ENCODE measurements at places on chromosomes 3 and 15.

DNA sequence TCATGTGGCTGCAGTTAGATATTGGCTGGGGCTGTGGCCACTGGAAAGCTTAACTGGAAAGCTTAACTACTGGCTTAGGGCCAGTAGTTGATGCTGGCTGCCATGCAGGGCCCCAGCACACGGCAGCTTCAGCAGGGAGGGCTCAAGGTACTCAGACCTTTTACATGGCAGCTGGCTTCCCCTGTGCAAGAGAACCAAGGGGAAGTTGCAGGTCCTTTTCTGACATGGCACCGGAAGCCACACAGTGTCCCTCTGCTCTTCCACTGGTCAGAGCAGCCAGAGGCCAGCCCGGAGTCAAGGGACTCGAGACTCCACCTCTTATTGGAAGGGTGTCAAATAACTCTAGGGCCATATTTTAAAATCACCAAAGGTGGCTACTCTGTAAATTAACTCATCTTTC is 24.5 kb downstream of the CCR9 start:
- ATAC-seq: no peak

DNA sequence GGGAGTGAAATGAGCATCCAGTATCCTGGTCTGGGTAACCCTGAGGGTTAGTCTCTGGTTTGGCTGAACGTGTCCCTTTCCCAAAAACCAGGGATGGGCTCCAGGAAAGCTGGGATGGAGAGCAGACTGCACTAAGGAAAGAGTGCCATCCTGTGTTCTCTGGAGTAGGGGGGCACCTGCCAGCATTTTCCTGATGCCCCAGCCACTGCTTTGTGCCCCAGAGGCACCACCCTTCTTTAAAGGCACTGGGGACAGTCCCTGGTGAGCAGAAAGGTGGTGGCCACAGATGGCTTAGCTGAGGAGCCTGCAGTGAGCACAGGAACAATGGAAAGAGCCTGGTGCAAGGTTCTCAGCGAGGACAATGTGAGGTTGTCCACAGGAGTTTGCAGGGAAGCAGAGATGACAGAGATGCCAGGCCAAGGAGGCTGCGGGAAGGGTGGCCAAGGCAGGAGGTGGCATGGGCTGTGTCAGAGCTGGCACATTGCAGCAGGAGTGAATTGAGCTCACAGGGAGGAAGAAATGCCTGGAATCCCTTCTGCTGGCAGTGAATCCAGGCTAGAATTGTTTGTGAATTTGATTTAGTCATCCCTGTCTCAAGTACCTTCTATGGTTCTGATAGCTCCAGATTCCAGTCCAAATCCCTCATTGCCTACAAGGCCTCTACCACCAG is 39.9 kb downstream of the AMOTL2 start:
- ATAC-seq: no peak

- ATAC-seq: no peak
Observed at GRCh38 chr15:61069394-61070075, 159.6 kb downstream of the RORA start.

DNA sequence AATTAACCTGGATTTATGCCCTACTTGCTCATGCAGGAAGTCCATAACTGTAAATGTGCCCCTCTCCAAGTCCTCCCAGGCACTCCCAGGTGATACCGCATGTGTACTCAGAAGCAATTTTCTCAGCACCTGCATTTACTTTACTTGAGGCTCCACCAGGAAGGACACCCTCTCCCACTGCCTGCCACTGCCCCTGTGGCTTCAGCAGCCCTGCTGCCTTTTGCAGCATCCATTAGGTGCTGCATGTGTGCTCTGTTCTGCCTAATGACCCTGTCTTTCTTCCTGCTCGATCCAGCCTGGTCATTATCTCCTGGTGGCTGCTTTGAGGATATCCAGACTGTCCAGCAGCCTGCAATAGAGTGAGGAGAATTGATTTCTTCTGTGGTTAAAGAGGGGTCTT is 107.6 kb upstream of the SEMA6D start:
- no peak for ATAC-seq

GRCh38 chr15:91919014-91919534 is 65.6 kb downstream of the SLCO3A1 start:
- ATAC-seq: no peak

DNA sequence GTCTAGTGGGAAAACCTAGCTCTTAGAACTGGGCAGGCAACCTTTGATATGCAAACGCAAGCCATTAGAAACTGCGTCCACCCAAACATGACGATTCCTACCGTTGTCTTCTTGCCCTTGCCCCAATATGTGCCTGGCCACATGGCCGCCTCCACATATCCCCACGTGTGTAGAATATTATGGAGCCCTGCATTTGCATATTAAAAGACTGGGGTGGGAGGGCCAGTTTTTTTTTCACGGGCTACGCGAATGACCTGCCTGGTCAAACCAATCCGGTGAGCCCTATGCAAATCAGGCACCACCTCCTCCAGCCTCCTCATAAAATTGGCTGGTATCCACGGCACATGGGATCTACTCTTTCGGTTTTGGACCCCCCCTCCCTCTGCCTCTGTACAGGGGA is 381.0 kb upstream of the RGMA start:
- no peak for ATAC-seq

- ATAC-seq: no peak
Observed at GRCh38 chr15:32887090-32887489, 169.3 kb downstream of the GREM1 start.

- ATAC-seq: no peak
Observed at GRCh38 chr15:63803106-63803886, 30.5 kb downstream of the HERC1 start.

GRCh38 chr15:62432702-62433398 is 267.8 kb upstream of the C2CD4B start:
- no peak for ATAC-seq

GRCh38 chr3:188914552-188914951 is 257.2 kb upstream of the TPRG1 start:
- peak; percentile 86 for ATAC-seq

- ATAC-seq: no peak
Observed at GRCh38 chr3:186094271-186094670, 14.6 kb downstream of the ETV5 start.

DNA sequence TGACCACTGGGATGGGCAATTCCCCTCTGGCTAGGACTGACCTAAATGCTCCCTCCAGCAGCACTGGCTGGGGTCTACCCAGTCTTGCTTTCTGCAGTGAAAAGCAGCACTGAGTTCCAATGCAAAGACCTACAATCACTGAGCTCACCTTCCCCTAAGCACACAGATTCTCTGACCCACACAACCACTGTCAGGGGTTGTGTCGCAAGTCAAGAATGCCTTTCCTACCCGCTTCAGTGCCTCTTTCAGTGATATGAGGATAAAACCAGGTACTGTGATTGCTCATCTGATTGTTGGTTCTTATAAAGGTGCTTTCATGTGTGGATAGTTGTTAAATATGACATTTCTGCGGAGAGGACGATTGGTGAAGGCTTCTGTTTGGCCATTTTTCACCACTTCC is 345.6 kb downstream of the GAP43 start:
- no peak for ATAC-seq

GRCh38 chr3:108408883-108409799 is 101.3 kb downstream of the MYH15 start:
- peak; percentile 30 for ATAC-seq

DNA sequence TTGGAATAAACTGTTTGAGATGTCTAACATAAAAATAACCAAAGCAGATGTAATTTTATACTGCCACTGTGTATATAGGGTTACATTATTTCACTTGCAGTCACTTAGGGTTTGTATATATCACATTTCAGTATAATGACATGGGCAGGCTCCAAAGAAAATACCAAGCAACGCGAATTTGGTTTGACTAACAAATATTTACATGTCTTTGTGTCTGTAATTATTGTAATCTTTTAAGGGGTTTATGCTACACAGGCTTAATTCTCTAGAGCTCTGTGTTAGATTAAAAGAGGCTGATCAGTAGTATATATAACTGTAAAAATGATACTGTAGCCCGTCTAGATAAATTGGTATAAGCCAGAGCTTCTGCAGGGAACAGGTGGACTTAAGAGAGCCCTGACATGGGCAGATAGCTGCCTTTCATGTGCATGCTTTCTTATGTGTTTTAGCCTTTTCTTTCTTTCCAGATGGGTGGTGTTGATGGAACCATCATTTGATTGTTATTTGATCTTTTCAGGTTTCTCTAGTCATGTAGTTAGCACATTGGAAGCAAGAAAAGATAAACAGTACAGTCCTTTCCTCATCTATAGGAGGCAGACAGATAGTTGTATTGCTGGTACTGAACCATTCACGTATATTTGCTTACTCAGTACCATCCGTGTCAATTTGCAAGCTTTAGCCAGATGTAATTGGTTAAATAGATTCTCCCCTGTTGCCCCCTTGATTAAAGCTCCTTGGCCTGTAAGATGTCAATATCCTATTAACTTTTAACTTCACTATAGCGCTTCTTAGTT is 86.1 kb downstream of the GALK2 start:
- ATAC-seq: no peak

- no peak for ATAC-seq
Observed at GRCh38 chr3:195537995-195538394, 5.1 kb downstream of the PPP1R2 start.

DNA sequence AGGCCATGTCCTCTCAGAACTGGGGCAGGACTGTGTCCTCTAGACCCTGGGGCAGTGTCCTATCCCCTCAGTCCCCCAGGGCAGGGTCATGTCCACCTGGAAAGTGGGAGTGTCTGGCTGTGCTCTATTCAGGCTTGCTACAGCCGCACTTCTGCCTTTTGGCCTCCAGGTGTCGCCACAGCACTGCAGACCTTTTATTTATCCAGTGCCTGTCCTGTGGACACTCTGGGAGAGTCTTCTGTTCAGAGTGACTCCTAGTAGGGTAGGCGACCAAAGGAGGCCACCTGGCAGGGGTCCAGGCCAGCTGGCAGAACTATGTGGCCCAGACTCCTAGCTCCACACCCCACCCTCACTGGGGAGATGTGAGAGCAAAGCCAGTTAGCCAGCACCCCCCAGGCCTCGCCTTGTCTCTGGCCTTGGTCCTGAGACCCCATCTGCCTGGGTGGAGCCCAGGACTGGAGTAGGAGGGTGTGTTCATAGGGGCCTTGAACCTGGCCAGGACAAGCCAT is 3.9 kb downstream of the TMIE start:
- ATAC-seq: peak; percentile 76

DNA sequence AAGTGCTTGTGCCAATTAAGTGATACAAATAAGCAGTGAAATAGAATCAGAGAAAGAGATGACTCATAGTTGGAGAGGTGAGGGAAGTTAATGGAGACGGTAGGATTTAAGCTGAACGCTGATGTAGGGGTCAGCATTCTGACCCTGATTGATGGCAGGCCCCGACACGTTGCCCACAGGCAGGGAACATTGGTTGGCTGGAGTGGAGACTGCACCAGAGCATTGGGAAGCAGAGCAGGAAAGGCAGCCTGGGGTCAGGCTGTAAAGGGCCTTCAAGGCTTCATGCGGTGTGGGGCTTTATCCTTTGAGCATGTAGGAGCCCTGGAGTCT is 68.6 kb downstream of the DCUN1D1 start:
- ATAC-seq: peak; percentile 51

- ATAC-seq: no peak
Observed at GRCh38 chr3:69352305-69353087, 33.4 kb downstream of the FRMD4B start.

- ATAC-seq: no peak
Observed at GRCh38 chr3:159757341-159758060, 231.1 kb upstream of the IL12A start.

DNA sequence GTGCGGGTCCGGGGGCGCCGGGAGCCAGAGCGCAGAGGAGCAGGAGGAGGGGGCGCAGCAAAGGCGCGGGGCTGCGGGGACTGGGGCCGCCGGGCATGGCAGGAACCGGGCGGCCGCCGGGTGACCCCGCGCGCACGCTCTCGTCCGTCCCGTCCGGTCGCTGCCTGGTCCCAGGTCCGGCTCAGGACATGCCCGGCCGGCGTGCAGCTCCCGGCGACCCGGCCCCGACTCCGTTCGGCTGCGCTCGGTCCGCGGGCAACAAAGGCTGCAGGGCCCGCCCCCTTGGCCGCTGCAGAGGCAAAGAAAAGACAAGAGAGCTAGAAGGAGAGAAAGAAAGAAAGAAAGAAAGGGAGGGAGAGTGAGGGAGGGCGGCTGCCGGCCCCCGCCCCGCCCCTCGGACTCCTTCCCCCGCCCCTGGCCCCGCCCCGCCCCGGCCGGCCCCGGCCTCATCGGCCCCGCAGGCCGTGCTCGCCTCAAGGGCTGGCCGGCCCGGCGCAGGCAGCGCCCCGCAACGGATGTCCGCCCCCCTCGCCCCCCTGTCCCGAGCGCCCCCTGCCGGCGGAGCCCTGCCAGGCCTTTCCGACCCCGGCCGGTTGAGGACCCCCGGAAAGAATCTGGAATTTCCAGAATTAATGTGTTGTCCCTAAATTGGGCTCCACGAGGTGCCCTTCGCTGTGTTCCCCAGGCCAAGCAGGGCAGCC is at the start of gene ADAMTS7:
Gene ADAMTS7 (minus strand): TSS at position 341 of the 701 bp plus-strand sequence. CDS start 244 bp downstream, at position 97.
- ATAC-seq: peak; percentile 71

DNA sequence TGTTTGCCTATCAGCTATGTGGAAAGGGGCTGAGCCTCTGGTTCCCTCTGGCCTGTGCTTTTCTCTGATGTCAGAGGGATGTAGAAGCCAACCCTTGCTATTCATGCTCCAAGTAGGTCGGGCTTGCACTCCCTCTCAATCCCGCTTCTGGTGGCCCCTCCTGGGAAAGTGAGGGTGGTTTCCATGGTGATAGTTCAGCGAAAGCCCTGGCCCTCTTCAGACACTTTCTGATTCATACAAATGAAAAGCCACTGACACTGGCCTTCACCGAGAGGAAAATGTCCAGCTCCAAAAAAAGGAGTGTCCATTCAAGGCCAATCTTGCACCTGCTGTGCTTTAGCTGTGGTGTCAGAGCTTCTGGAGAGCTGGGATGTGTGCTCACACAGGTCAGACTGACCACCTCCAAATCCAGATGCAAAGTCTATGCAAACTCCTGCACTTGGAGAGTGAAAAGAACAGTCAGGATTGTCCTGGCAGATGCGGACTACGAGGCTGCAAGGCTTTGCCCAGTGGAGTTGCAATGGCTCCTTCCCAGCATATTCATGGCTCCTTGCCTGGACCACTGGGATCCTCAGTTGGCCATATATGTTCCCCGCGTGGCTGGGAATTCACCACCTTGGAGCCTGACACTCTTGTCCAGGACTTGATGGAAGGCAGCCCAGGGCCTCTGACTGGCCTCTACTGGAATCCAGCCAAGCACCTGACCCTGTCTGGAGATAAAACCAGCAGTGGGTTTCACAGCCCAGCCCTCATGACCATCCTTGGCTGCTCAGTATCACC is 96.6 kb downstream of the CEMIP start:
- no peak for ATAC-seq

DNA sequence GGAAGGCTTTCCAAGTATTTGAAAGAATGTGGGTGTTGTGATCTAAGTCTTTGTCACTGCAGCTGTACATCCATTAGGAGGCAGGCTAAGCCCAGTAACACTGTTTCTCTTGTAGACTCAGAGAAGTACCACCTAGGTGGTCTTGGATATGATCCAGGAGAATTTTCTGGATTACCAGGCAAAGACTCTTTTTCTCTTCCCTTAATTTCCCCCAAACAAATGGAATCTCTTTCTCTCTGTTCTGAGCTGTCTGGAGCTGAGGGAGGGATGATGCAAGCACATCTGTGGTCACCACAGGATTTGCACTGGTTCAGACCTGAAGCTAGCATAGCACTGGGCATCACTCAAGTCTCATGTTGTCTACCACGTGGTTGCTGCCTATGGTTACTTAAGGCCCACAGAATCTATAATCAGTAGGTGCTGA is 227.6 kb downstream of the NECTIN3 start:
- ATAC-seq: no peak

- ATAC-seq: no peak
Observed at GRCh38 chr3:18747383-18747782, 322.2 kb upstream of the SATB1 start.
